ENCODE measurements at places on chromosomes 3 and 15. TPM values are rescaled to one million over a fixed set of nuclear protein-coding genes. Genes with fewer than 3 reads are reported as not detected.

Gene HIGD2B
- not detected for total RNA-seq

Gene GOLGA8Q
- 0.13 TPM for total RNA-seq

DNA sequence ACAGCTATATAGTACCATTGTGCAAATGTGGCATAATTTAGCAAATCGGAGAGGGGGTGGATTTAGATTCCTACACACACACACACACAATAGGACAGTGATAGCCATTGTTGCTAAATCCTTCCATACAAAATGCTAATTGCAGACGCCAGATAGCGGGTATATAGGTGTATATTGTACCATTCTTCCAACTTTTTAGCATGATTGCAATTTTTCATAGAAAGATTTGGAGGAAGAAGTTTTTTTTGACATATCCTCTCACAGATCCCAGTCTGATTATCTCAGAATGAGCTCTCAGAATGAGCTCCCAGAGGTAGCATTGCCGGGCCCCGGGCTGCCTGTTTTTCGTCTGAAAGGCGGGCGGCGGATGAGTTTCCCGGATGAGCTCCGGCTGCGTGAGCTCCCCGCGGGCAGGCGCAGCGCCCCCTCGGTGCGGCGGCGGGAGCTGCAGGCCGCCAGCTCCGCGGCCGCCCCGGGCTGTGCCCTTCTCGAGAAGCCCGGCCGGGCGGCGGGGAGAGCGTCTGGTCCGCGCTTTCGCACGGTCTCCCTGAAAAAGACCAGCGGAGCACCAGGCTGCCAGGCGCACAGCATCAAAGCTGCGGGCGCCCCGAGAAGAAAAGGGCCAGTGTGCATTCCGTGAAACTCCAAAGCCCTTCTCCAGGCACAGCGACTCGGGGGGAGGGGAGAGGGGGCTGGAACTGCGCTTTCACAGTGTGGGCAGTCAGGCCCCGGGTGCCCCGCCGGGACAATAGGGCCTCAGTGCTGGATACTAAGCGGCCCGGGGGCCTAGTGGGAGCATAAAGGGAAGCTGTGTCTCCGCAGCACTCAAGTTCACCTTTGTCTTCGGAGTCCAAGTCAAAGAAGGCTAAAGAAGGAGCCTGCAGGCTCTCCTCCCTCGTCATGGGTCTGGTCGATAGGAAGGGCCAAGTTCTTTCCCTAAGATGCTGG is 12.0 kb upstream of the SHC4 start:
- DNase-seq, result peak; percentile 94

GRCh38 chr15:40843885-40844695 is at the start of gene SPINT1:
Gene SPINT1, plus strand, starts transcription at chr15:40844048. Its CDS starts 507 bp downstream, at chr15:40844555.
- DNase-seq, result no peak

GRCh38 chr3:122097141-122097540 is 42.0 kb downstream of the CD86 start:
- DNase-seq, result no peak
